Natural killer cell (primary cell): ENCODE measurements at places on chromosomes 5 and 9. TPM values are rescaled to one million over a fixed set of nuclear protein-coding genes. Genes with fewer than 3 reads are reported as not detected.

- no peaks in the 10 kb centered on the region for H3K27me3 ChIP-seq
- H3K4me1 ChIP-seq, result no peaks in the 10 kb centered on the region
- H3K27ac ChIP-seq, result no peak overlapping the region
- no peak overlapping the region for H3K4me3 ChIP-seq
- H3K36me3 ChIP-seq, result no peaks in the 10 kb centered on the region
Observed at GRCh38 chr5:58122848-58123392, 337.0 kb downstream of the PLK2 start.

The LHX2 gene
- total RNA-seq, result not detected

- H3K36me3 ChIP-seq, result no peaks in the 10 kb centered on the region
- H3K27me3 ChIP-seq, result no peaks in the 10 kb centered on the region
- no peak overlapping the region for H3K27ac ChIP-seq
- DNase-seq, result no peak
Observed at GRCh38 chr5:144913661-144914060, 743.0 kb downstream of the KCTD16 start.

The TMEM8B gene
- total RNA-seq, result 5.4 TPM

The PCA3 gene
- not detected for total RNA-seq

The HTR1A gene
- total RNA-seq, result not detected

The NEUROG1 gene
- total RNA-seq, result not detected

GRCh38 chr5:113660206-113660605 lies 146.7 kb downstream of the YTHDC2 start:
- no peaks in the 10 kb centered on the region for H3K27me3 ChIP-seq
- H3K36me3 ChIP-seq, result no peaks in the 10 kb centered on the region
- no peak overlapping the region for H3K4me3 ChIP-seq
- no peak for DNase-seq

DNA sequence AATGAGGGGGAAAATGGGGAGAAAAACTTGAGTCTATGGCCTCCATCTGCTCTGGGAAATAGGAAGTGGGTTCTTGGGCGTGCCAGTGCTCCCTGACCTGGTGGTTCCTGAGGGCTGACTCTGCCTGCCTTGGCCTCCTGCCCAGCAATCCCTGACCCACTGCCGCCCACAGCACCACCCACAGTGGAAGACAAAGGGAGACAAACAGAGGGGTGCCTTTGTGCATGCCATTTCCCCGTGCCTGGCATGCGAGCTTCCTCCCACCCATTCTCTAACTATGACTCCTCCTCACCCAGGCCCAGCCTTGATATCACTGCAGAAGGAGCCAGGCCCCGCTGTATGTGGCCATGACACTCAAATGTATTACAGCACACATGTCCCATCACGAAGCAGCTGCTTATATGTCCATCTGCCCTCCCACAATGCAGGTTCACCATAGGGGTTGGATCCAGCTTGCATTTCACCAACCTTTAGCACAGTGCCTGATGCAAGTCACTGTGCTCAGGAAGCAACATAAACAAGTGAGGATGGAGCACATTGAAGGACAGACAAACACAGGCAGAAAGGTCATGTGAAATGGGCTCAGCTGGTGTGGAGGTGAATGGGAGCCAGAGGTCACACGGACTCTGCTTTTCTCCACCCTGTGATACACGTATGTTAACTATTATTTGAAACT lies 84.4 kb downstream of the ADRB2 start:
- H3K4me1 ChIP-seq, result peaks cover 19% of the 10 kb centered on the region
- no peaks in the 10 kb centered on the region for H3K36me3 ChIP-seq
- H3K27me3 ChIP-seq, result no peaks in the 10 kb centered on the region
- H3K27ac ChIP-seq, result no peak overlapping the region
- H3K4me3 ChIP-seq, result no peak overlapping the region

The RGS3 gene
- 190 TPM for total RNA-seq

GRCh38 chr9:94623253-94623652 lies 16.1 kb downstream of the FBP1 start:
- no peak overlapping the region for H3K4me3 ChIP-seq
- H3K27me3 ChIP-seq, result no peaks in the 10 kb centered on the region
- H3K27ac ChIP-seq, result no peak overlapping the region
- H3K4me1 ChIP-seq, result no peaks in the 10 kb centered on the region
- DNase-seq, result peak; percentile 28
- H3K36me3 ChIP-seq, result no peaks in the 10 kb centered on the region

DNA sequence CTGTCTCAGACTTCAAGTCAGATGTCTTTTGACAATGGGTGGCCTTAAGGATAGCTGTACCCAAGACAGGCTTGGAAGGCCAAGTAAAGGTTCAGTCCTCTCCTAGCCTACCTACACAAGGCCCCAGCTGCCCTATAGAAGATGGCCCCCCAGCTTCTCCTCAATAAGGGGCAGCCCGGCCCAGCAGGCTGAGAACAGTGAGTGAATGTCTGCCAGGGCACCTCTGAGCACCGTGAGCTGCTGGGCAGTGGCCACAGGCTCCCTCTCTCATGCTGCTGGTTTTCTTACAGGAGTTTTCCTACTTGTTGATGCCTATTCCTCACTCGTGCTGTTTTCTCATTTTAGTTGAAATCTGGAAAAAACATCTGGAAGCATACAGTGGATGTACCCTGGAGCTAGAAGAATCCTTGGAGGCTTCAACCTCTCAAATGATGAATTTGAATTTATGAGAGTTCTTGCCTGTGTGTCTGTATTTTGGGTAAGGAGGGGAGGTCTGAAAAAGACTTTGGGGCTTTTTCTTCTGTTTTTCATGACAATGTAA lies 40.1 kb downstream of the SECISBP2 start:
- DNase-seq, result no peak
- peaks cover 13% of the 10 kb centered on the region for H3K4me1 ChIP-seq
- H3K27me3 ChIP-seq, result no peaks in the 10 kb centered on the region
- H3K36me3 ChIP-seq, result peaks cover 85% of the 10 kb centered on the region
- H3K4me3 ChIP-seq, result no peak overlapping the region

The PCDHB14 gene
- total RNA-seq, result not detected

The TAF11L5 gene
- total RNA-seq, result not detected

- H3K4me1 ChIP-seq, result no peaks in the 10 kb centered on the region
- no peaks in the 10 kb centered on the region for H3K27me3 ChIP-seq
- no peak for DNase-seq
- no peak overlapping the region for H3K27ac ChIP-seq
- no peak overlapping the region for H3K4me3 ChIP-seq
Observed at GRCh38 chr5:132601071-132601728, 44.4 kb downstream of the RAD50 start.

- H3K27me3 ChIP-seq, result no peaks in the 10 kb centered on the region
- H3K36me3 ChIP-seq, result no peaks in the 10 kb centered on the region
- H3K4me1 ChIP-seq, result no peaks in the 10 kb centered on the region
- H3K27ac ChIP-seq, result no peak overlapping the region
- no peak for DNase-seq
Observed at GRCh38 chr9:97958812-97959511, 21.0 kb upstream of the HEMGN start.

The HAPLN1 gene
- not detected for total RNA-seq

DNA sequence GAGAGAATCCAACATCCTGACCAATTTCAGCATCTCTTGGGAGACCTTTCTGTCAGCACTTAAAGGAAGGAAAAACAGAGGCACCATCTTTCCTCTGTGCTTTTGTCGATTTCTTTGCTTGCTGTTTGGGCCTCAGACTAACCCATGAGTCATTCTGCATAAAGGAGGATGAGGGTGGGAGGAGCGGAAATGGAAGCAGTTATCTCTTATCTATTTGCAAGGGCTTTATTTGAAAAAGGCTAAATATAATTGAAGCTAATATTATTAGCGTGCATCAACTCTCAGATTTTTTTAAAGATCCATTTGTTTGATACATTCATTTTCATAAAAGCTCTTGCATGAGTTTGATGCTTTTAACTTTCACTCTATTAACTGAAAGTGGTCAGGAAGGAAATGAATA lies 72.9 kb downstream of the ZNF622 start:
- H3K27me3 ChIP-seq, result no peaks in the 10 kb centered on the region
- H3K4me3 ChIP-seq, result no peak overlapping the region
- no peaks in the 10 kb centered on the region for H3K4me1 ChIP-seq

The LRRC19 gene
- not detected for total RNA-seq

DNA sequence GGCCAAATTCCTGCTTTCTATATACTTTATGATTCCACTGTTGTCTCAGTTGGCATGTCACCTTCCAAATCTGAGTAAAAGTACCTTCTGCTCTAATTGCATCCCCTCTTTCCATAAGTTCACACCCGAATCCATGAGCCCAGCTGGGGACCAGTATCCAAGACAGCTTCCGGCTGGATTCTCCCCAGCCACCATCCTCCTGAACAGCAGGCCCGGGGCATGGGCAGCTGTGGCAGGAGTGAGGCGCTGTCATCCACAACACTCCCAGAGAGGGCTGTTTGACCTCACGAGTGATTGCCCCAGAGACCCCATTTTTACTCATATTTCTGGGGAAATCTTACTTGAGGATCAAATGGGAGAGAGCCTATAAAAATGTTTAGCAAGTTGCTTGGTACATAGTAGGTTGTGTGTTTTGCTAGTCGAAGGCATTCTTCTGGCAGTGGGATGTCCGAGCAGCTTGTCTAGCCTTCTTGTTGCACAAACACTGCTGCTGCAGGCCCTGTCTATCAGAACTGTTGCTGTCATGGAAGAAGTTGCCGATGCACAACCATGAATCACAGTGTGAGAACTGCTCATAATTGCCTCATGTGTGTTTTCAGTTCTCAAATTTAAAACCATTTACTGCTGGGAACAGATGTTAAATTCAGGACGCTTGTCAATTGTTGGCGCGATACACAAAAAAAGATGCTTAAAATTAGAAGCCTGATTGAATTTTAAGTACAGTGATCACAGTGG lies 93.8 kb downstream of the HSPA4 start:
- H3K27ac ChIP-seq, result no peak overlapping the region
- H3K36me3 ChIP-seq, result no peaks in the 10 kb centered on the region
- H3K27me3 ChIP-seq, result no peaks in the 10 kb centered on the region

The DOCK8 gene
- total RNA-seq, result 207 TPM

DNA sequence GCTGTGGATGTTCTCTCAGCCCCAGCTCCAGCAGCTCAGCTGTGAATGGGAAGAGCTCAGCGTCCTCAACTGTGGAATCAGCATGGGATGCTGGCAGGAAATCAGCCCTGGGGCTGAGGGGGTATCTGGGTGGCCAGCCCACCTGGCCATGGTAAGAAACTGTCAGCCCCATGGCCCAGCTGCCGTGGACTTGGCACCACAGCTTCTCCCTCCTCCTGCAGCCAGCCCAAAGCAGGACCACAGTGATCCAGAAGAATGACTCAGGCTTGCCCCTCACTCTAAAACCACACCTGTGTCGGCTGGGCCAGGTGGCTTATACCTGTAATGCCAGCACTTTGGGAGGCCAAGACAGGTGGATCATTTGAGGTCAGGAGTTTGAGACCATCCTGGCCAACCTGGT lies 48.0 kb downstream of the SAR1B start:
- no peak for DNase-seq
- H3K27ac ChIP-seq, result no peak overlapping the region
- peaks cover 4% of the 10 kb centered on the region for H3K4me1 ChIP-seq
- H3K27me3 ChIP-seq, result no peaks in the 10 kb centered on the region

DNA sequence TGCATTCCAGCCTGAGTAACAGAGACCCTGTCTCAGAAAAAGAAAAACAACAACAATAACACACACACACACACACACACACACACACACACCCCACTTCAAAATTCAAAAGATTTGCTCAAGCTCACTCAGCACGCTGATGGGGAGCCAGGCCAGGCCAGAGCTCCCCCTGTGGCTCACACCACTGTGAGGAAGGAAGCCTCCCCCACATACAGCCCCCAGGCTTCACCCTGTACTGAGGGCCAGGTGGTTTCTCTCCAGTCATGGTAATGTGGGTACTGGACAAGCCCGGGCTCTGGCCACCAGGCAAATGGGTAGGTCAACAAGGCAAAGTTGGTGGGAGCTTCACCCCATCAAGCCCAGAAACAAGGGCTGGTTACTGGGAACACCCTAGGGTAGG lies 19.0 kb downstream of the ATOX1 start:
- peaks cover 11% of the 10 kb centered on the region for H3K36me3 ChIP-seq
- H3K4me1 ChIP-seq, result peaks cover 9% of the 10 kb centered on the region
- DNase-seq, result no peak
- no peak overlapping the region for H3K27ac ChIP-seq
- no peaks in the 10 kb centered on the region for H3K27me3 ChIP-seq
- no peak overlapping the region for H3K4me3 ChIP-seq
